ENCODE measurements at places on chromosomes 6 and 20.

DNA sequence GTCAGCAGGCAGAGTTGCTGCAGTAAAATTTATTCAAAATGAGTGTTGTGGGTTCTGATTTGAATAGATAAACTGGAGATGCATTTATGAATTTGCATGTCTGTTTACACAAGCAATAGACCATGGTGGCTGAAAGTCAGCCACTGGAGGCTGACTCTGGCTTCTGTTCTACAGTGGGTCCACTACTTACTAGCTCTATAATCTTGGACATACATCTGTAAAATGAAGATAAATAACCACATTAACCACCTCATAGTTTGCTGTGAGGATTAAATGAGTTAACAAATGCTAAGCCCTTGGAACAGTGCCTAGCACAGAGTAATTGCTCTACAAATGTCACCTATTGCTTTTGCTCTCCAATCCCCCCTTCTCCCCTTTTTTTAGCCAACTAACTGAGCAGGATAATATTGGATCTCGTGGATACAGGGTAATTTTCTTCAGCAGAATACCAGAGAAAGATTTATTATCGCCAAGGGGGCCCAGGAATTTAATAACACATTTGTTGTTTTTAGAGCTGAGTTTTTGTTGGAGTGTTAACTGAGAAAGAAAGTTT is 1.4 kb upstream of the PM20D2 start:
- no peak for DNase-seq

DNA sequence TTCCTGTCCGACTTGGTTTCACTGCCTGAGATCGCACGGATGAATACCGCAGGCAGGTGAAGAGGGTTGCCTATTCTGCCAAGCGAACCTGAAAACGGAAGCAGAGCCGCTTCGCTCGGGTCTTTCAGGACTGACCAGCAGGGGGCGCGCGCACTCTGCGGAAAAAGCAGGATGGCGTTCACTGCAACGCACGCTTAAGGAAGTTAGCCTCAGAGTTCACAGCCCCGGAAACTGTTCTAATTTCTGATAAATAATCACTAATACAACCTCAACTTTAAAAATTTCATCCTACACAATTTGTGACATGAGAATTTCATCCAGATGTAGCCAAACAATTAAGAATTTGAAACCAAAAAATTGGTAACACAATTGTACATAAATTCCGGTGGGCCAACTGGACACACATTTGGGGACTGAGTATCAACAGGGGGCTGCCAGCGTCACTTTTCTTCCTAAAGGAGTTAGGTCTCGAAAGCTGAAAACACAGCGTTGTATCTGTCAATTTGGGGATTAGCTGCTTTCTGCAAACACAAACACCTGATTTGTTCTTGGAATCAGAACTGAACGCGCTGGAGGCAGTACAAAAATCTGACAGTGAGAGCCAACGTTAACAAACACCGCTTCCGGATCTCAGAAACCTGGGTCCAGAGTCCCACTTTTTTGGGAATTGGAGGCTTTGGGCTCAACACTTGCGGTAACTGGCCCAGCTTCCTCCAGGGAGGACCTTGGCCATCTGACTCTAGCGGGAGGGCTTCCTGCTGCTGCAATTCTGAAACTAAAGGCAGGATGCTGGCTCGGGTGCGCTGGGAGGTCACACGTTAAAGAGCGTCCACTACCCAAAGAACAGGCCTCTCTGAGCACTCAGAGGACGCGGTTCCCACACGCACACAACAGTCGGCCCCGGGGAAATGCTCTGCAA is 8.8 kb downstream of the PXDC1 start:
- peak; percentile 72 for DNase-seq

GRCh38 chr20:38128691-38129090 is 36.4 kb downstream of the TGM2 start:
- no peak for DNase-seq

- no peak for DNase-seq
Measured at GRCh38 chr20:59069026-59069425, 26.4 kb upstream of the PRELID3B start.

DNA sequence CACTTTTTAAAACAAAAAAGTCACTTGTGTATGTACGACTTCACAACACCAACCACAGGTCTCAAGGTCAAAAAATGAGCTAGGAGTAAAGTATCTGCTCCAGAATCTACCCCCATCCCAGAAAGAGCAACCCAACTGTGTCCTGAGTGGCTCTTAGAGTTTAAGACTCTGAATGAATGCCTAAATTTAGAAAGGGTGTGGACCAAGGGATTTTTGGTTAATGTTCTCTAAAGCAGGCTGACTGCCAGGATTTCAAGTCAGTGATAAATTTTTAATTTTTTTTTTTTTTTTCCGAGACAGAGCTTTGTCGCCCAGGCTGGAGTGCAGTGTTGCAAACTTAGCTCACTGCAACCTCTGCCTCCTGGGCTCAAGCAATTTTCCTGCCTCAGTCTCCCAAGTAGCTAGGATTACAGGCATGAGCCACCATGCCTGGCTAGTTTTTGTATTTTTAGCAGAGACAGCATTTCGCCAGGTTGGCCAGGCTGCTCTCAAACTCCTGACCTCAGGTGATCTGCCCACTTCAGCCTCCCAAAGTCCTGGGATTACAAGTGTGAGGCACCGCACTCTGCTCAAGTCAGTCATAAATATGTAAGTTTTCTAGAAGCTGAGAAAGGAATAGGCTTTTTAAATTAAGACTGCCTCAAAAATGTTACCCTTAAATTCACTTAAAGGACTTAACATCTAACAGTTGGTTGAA is 20.2 kb downstream of the STAU1 start:
- no peak for DNase-seq

DNA sequence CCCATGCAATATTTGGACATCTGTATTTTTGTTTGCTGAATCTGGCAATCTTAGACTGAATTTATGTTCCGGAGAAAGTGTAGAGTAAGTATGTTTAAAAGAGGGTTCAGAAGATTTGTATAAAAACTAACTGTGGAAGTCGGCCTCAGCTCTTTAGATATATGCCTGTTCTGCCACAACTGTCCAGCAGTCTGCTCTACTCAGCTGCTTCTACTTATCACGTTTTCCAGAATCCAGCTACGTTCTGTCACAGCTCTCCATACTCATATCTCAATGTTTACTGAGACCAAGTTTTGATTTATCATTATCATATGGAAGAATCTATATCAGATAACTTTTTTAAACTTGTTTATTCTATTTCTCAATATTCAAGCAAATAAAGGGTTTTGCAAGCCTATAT is 721.3 kb downstream of the EYS start:
- no peak for DNase-seq

DNA sequence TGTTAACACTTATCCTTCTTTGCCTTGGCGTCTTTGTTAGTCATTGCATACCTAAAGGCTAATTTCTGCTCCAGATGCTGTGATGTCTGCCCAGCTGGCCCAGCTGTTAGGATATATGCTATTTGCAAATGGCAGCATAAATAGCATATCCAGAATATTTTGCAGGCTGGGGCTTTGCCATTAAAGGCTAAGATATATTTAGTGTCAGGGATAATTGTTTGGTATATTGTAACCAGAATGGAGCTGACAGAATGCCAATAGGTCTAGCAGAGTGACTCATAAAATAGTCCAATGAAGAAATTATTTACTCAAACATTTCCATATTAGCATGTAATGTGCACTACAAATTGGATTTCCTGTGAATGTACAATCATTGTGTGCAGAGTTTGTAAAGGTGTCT is 584.1 kb upstream of the FLRT3 start:
- DNase-seq: peak; percentile 14

- no peak for DNase-seq
Measured at GRCh38 chr20:23215344-23215995, 129.3 kb upstream of the CD93 start.

DNA sequence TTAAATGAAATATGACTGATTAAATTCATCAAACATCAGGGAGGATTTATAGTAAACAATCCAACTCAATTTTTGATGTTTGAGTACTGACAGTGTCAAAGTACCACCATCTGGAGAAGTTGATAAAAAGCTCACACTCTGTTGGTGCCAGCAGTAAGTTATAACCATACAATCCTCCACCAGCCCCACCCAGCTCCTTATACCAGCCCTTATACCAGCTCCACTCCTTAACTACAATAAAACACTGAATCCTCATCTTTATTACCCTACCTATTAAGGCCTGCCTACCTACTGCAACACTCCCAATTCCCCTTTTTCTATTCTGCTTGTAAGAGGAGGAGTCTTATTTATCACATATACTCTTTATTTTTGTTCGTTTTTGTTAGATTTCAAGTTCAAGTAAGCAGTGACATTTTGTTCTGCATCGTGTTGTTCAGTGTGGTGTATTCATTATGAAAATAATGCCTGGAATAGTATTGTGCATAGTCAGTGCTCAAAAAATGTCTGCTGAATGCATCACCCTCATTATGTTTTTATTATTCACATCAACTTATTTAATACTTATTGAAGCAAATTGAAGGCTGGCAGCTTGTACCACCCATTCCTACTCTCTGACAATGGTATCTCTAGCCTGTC is 954.7 kb upstream of the ADGRB3 start:
- no peak for DNase-seq

GRCh38 chr6:157912326-157912725 is 69.3 kb upstream of the SYNJ2 start:
- DNase-seq: no peak

DNA sequence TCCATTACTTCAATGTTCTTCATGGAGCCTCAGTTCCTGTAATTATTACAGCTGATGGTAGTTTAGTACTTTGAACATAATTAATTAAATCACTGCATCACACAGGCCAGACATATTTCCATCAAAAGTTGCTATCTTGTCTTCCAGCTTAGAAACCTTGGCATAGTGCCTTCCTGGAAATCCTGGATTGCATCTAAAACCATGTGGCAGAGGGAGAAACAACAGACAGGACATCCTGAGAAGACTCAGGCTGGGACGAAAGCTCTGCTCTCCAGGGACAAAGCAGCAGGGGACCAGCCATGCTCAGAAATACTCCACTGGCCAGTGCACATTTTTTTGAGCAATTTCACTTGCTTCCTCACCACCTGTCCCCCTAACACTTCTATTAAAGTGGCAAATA is 55.3 kb downstream of the TBX18 start:
- no peak for DNase-seq

DNA sequence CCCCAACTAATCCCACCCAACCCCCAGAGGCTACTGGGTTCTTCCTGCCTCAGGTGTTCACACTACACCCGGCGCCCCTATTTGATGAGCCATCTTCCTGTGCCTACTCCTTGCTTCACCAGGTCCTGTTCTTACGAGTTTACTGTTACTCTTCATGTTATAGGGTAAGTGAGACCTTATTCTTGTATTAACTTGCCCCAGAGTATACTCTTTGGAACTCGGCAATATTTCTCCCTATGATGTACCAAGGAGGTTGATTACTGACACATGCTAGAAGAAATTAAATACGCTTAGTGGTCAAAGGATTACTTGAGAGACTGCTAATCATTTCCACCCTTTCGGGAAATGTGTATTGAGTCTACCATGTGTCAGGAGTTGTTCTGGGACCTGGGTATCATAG is 8.9 kb downstream of the RING1 start:
- DNase-seq: no peak
